Activated T-helper 9 cell treated with anti-CD3 and anti-CD28 coated beads, Interleukin-2, amount 50 U/mL, for 16 hours (primary cell): ENCODE measurements at places on chromosomes 1 and 21.

- DNase-seq = no peak
Measured at GRCh38 chr1:15282038-15282437, 35.0 kb downstream of the FHAD1 start.

- DNase-seq = no peak
Measured at GRCh38 chr1:172163498-172164215, 256.8 kb upstream of the C1orf105 start.

DNA sequence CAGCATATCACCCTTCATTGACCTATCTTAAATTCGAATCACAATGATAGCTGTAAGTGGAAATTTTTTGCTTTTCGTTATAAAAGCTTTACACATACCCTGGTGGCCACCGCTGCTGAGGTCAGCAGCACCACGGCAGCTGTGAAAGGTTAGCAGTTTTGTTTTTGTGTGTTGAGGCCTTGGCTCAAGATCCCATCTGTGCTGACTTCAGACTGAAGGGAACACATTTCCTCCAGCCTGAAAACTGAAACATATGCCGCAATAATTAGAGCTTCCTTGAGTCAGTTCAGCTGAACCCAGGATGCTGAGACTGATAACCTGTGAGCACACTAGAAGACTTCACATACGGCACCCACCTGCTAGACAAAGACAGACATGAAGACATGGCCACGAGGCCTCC lies 103.0 kb downstream of the SMYD3 start:
- no peak for DNase-seq

DNA sequence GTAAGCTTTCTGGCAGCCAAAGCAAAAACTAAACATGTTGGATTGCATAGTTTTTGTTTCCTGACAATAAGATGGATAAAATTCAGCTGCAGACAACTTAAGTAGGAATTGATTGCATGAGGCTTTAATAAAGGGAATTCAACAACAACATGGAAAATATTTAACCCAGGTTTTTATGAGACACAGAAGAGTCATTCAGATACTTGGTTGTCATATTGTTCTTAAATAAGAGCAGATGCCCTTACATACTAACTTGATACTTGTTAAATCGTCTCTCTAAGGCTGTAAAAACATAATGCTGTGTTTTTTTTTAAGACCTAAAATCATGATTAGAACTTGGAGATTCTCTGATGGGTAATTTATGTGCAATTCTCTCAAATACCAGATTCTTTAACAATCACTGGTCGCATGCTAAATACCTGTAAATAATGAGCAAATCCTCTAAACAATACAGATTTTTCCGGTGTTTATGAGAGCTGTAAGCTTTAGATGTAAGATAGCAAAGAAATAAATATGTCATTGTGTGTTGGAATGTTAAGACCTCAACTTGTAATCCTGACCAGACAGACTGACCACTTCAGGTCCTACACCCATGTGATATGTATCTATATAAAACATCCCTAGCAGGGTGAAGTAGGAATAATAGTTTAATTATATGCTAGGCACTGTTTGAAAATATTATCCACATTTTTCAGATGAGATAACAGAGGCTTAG lies 37.8 kb upstream of the CD34 start:
- no peak for DNase-seq

DNA sequence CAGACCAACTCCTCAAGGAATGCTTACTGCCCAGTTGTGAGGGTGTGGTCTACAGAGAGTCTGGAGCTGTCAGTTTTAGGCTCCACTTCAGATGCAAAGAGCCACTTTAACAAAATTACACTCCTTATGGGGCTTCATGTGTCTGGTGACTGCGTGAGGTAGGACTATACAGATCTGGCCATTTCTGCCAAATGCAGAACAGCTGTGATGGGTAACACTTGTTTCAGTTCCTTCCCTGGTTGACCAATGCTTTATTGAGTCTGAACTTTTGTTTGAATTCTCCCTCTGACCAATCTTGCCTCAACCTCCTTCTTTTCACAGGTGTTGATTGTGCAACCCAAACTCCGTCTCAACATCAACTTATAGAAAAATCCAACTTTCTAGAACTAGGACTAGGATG lies 181.2 kb downstream of the OMA1 start:
- DNase-seq = no peak
